ENCODE measurements at places on chromosomes 6 and 20. TPM values are rescaled to one million over a fixed set of nuclear protein-coding genes. Genes with fewer than 3 reads are reported as not detected.

The SRSF6 gene
- total RNA-seq, result 109 TPM

The GRIK2 gene
- 0.36 TPM for total RNA-seq

The SLC22A16 gene
- not detected for total RNA-seq

The LY6G6C gene
- not detected for total RNA-seq

The GPR6 gene
- total RNA-seq, result not detected

The PCNA gene
- 388 TPM for total RNA-seq

The ALDH8A1 gene
- 0.10 TPM for total RNA-seq

The HRH3 gene
- not detected for total RNA-seq

The HLA-DRB1 gene
- not detected for total RNA-seq

The TTLL9 gene
- 0.10 TPM for total RNA-seq

The SNX14 gene
- total RNA-seq, result 37.6 TPM

The SYTL3 gene
- 1.9 TPM for total RNA-seq

The DCDC2 gene
- total RNA-seq, result 3.7 TPM

The LIME1 gene
- total RNA-seq, result 8.0 TPM

The DCBLD1 gene
- 27.9 TPM for total RNA-seq

The C20orf144 gene
- 0.08 TPM for total RNA-seq

The CLDN20 gene
- not detected for total RNA-seq

The COL12A1 gene
- total RNA-seq, result 4.5 TPM

The BPIFB1 gene
- total RNA-seq, result 0.06 TPM

The CRISP2 gene
- total RNA-seq, result not detected

The SLC52A3 gene
- total RNA-seq, result 0.52 TPM

The TBX18 gene
- 23.9 TPM for total RNA-seq

The LHFPL5 gene
- total RNA-seq, result 0.09 TPM

The TBPL1 gene
- total RNA-seq, result 24.2 TPM

The TMC2 gene
- not detected for total RNA-seq

The LAMA2 gene
- 0.47 TPM for total RNA-seq

The PLCB4 gene
- total RNA-seq, result 23.2 TPM

The CYP39A1 gene
- total RNA-seq, result not detected

The ABHD16B gene
- not detected for total RNA-seq

The OR2H2 gene
- not detected for total RNA-seq

The CTAGE9 gene
- not detected for total RNA-seq

The TMEM170B gene
- total RNA-seq, result 1.1 TPM

The SLC12A5 gene
- 11.1 TPM for total RNA-seq

The TMEM200A gene
- 0.07 TPM for total RNA-seq

The SPATS1 gene
- total RNA-seq, result not detected

The CST4 gene
- not detected for total RNA-seq

The COL21A1 gene
- 0.55 TPM for total RNA-seq

The EEF1E1 gene
- 60.8 TPM for total RNA-seq

The SDHAF4 gene
- 5.0 TPM for total RNA-seq

The PRKN gene
- total RNA-seq, result not detected

The RNF144B gene
- 0.68 TPM for total RNA-seq
